ENCODE measurements at places on chromosomes 1 and 21.

GRCh38 chr1:221099747-221100595 lies 220.7 kb downstream of the HLX start:
- no peak for DNase-seq

- DNase-seq, result peak; percentile 26
Measured at GRCh38 chr1:107357376-107357775, 216.5 kb downstream of the NTNG1 start.

GRCh38 chr1:221868593-221869303 lies 126.9 kb upstream of the DUSP10 start:
- DNase-seq, result peak; percentile 80

GRCh38 chr1:118262865-118263264 lies 77.8 kb upstream of the SPAG17 start:
- no peak for DNase-seq

- peak; percentile 32 for DNase-seq
Measured at GRCh38 chr21:38170704-38171682, 85.8 kb upstream of the KCNJ15 start.

GRCh38 chr1:212677573-212677972 lies 22.1 kb downstream of the BATF3 start:
- DNase-seq, result no peak

- peak; percentile 84 for DNase-seq
Measured at GRCh38 chr1:23167353-23168078, 1.1 kb downstream of the LUZP1 start.

GRCh38 chr1:22780696-22781095 lies 70.1 kb downstream of the EPHB2 start:
- DNase-seq, result no peak

DNA sequence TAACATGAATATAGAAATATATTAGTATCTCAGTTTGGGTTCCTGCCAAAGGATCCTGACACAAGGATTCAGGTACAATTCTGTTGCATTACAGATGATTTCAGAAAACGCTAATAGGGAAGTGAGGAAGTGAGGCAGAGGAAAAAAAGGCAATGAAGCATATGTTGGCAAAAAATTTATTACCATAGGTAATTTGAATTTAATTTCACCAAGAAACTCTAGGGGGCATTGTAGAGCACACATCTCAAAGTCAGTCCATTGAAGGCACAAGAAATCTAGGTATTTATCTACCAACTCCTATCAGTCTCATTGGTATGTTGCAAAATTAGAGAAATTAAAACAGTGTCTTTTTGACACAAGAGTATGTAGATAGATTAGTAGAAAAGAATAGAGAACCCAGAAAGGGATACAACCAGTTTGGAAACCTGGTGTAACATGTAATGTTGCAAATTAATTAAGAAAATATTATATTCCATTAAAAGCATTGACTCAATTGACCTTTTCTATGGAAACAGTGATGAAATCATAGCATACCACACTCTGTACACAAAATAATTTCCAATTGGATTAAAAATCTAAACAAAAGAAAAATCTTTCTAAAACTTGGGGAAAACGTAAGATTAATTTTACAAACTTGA lies 104.9 kb upstream of the SNX7 start:
- DNase-seq, result peak; percentile 6

DNA sequence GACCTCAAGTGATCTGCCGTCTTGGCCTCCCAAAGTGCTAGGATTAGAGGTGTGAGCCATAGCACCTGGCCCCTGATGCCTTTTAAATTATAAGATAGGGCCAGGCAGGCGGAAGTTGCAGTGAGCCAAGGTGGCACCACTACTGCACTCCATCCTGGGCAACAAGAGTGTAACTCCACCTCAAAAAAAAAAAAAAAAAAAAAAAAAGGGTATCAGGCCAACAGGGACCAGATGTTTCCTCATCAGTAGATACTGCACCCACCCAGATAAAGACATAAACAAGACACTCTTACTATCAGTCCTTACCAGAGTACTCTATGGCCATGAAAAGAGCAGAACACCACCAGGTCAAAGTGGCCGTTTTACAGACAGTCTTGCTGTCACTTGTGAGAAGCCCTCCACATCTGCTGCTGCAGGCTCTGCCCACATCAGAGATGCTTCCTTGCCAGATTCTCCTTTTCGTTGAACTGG lies 3.3 kb downstream of the C21orf58 start:
- no peak for DNase-seq

GRCh38 chr1:13749543-13750341 lies 49.8 kb downstream of the PRDM2 start:
- peak; percentile 26 for DNase-seq

DNA sequence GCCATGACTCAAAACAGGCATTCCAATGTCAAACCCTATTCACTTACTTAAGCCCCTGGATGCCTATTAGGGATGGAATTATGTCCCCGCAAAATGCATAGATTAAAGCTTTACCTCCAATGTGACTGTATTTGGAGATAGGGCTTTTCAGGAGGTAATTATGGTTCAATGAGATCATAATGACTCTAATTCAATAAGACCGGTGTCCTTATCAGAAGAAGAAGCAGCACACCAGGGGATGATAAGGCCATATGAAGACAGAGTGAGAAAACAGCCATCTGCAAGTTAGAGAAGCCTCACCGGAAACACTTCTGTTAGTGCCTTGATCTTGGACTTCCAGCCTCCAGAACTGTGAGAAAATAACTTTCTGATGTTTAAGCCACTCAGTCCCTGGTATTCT lies 1131.8 kb upstream of the TMPRSS15 start:
- no peak for DNase-seq

GRCh38 chr1:9271283-9271682 lies 21.4 kb upstream of the SPSB1 start:
- DNase-seq, result no peak

DNA sequence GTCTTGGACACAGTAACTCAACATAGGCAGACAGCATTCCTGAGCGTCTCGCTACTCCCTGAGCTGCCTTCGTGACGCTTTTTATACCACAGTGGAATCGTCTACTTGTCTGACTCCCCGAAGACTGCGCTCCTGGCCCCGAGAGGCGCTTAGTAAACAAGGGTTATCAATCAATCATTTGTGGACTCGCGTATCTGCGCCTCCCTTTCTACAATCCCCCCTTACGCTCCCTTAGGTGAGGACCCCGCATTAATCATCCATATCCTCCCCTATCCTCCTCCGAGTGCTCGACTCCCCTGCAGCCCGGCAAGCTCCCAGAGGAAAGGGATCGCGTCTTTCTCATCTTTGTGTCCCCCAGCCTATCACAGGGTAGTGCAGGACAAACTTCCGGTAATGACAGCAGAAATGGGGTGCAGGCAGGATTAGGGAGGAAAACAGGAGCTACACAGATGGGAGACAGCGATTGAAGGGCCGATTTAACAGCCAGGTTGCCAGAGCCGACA lies 522 bp downstream of the TMEM59 start:
- DNase-seq, result peak; percentile 59

GRCh38 chr1:194476872-194477271 lies 1290.5 kb upstream of the B3GALT2 start:
- DNase-seq, result no peak

- DNase-seq, result peak; percentile 72
Measured at GRCh38 chr1:38727684-38728584, 131.6 kb downstream of the RRAGC start.

DNA sequence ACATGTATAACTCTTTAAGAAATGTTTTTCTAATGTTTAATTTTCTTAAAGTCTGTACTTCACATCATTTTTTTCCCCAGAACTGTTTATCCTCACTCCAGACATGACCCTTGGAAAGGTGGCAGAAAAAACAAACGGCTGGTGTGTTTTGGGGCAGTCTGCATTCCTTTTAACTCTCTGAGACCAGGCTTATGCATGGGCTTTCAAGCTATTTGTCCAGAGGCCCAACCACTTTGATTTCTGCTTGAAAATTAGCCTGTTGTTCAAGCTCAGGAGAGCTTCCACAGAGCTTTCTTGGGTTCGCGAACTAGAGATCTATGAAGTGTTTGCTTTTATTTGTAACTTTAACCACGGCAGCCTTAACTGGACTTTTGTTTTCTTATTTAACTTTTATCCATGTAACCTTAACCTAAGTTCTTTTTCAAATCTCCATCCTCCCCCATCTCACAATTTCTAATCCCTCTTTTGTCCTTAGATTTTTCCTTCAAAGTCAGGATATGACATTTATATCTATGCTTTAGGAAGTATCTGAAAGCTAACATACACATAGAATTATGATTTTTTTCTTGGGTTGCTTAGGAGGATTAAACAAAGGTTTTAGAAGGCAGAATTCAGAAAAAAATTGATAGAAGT lies 111.8 kb downstream of the FGGY start:
- DNase-seq, result peak; percentile 49

- peak; percentile 20 for DNase-seq
Measured at GRCh38 chr1:25245809-25246599, 1.2 kb downstream of the RSRP1 start.

GRCh38 chr1:56516539-56517252 lies 62.7 kb downstream of the PLPP3 start:
- DNase-seq, result peak; percentile 63

- no peak for DNase-seq
Measured at GRCh38 chr1:55490547-55490946, 275.4 kb upstream of the USP24 start.

DNA sequence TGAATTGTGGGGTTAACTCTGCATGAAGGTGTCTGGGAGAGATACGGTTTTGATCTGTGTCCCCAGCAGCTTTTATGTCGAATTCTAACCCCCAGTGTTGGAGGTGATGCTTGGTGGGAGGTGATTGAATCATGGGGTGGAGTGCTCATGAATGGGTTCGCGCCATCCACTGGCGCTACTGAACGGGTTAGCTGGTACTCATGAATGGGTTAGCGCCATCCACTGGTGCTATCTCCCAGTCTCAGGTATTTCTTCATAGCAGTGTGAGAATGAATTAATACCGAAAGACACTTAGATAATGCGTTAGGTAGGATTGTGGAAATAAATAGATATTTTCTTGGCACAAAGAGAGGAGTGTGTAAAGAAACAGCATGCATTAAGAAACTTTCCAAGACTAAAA lies 32.9 kb upstream of the CLDN8 start:
- no peak for DNase-seq

- no peak for DNase-seq
Measured at GRCh38 chr1:45456531-45456930, 34.4 kb downstream of the TESK2 start.

DNA sequence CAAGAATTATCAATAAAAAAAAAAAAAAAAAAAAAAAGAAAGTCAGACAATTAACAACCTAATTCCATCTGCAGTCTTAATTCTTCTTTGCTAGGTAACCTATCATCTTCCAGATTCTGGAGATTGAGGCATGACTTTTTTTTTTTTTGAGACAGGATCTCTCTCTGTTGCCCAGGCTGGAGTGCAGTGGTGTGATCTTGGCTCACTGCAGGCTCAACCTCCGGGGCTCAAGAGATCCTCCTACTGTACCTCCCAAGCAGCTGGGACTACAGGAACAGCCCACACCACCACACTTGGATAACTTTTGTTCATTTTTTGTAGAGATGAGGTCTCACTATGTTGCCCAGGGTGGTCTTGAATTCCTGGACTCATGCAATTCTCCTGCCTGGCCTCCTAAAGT lies 4.6 kb upstream of the RAD54L start:
- no peak for DNase-seq

DNA sequence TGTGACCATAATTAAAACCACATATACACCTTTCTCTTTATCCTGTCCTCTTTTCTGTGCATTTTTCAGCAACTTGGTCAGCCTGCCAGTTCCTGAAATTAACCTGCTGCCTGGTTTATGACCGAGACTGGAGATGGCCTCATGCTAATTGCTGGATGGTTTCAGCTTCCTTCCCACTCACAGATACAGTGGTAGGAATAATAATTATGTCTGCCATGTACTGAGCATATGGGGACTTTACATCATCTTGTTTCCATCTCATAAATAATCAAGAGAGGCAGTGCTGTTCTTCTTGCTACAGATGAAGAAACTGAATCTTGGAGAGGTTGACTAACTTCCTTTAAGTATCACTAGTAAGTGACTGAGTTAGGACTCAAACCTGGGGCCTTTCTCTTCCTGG lies 148.2 kb downstream of the NOS1AP start:
- no peak for DNase-seq

DNA sequence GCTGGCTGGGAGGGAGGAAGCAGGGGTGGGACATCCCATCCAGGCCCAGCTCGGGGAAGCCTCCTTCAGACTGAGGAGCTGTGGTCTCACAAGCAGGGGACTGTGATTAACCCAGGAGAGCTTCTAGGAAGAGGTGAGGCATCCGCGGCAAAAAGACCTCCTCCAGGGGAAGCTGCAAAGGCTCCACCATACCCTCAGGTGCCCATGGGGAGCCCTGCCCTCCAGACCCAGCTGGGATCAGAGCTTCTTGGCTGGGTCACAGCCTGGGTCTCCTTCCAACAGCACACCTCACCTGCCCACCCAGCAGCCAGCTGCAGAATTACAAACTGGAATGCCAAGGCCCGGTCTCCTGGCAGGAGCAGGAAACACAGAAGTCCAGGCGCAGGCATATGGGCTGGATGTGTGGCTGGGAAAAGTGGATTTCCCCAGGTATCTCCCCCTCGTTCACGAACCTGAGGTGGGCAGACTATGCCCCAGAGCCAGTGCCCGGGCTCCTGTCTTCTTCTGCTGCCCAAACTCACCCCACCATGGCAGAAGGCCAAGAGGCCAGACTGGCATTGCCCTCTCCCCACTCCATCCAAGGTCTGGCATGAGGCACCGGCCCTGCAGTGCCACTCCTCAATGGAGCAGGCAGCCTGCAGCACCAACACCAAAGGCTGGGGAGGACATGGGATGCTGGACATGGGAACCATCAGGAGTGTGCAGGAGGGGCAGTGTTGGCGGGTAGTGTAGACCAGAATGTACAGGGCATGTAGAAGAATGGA lies 15.4 kb upstream of the ARF1 start:
- no peak for DNase-seq

DNA sequence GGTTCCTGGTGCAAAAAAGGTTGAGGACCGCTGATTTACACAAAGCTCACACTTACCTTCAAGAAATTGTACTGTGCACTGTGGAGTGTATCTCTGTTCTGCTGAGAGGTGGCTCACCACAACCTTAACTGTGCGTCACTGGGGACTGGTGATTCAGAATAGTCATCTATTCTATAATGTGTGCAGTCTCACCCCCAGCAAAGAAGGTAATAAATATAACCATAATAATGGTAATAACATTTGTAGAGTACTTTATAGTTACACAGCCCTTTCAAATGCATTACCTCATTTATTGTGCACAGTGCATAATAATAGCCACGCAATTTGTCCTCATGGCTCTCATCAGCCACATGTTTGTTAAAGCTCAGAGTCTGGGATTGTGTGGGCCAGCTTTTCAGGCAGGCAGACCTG lies 59.4 kb upstream of the DUSP10 start:
- no peak for DNase-seq

DNA sequence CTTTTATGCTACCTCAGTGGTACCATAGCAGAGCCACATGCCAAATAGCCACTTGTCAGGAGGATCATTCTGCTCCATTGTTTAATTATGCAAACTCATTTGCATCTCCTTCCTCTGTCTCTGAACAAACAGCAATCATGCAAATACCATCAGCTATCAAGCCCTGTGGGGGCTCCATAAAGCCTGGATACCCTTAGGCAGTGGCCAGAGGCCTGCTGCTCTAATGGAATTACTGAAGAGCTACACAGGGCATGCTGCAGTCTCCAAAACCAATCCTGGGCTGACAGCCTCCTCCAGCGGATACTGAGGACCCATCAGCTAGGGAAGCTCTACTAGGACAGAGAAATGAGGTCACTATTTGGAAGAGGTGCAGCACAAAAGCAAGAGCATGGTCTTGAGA lies 376.3 kb downstream of the KCNH1 start:
- no peak for DNase-seq

- DNase-seq, result peak; percentile 61
Measured at GRCh38 chr21:45290948-45291612, 3.4 kb upstream of the POFUT2 start.
